H4 (cell line): ENCODE measurements at places on chromosomes 7 and 10.

GRCh38 chr10:4191894-4192293, 406.9 kb upstream of the KLF6 start:
- no peak for DNase-seq

GRCh38 chr7:113421696-113422330, 303.5 kb upstream of the SMIM30 start:
- DNase-seq = peak; percentile 86

DNA sequence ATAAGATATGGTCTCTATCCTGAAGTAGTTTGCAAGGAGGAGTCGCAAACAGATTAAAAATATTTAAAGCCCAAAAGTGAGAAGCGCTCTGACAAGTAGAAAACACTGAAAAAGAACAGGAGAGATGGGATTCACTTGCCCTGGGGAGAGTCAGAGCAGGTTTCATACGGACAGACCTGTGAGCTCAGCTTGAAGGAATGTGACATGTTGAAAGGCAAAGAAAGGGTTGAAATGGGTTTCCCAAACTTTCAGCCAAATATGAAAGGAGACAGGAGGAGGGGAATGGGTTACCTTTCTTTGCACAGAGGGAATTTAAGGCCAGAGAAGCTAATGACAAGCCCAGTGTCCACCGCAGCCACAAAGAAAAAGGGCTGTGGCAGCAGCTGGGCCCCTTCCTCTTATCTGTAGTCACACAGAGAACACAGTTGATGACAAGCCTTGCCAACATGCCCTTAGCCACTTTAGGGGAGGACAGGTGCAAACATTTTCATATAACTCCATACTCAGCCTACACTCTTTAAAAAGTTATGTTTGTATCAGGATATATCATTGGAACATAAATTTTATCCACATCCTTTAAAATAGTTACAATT, 14.9 kb downstream of the HOXA1 start:
- no peak for DNase-seq

DNA sequence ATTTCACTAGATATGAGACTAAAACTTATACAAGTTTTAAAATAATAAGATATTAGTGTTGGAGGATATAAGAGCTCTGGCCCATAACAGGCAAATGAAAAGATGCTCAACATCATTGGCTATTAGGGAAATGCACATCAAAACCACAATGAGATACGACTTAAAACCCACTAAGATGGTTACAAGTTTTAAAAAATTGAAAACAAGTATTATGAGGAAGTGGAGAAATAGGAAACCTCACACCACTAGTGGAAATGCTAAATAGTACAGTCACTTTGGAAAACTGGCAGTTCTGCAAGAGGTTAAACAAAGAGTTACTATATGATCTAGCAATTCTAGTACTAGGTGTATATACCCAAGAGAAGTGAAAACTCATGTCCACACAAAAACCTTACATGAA, 17.2 kb downstream of the PANK1 start:
- no peak for DNase-seq

GRCh38 chr10:24552346-24553016, 171.2 kb downstream of the ARHGAP21 start:
- DNase-seq = peak; percentile 7
